Astrocyte (in vitro differentiated cells and primary cell): ENCODE measurements at places on chromosomes 16 and 17. TPM values are rescaled to one million over a fixed set of nuclear protein-coding genes. Genes with fewer than 3 reads are reported as not detected.

DNA sequence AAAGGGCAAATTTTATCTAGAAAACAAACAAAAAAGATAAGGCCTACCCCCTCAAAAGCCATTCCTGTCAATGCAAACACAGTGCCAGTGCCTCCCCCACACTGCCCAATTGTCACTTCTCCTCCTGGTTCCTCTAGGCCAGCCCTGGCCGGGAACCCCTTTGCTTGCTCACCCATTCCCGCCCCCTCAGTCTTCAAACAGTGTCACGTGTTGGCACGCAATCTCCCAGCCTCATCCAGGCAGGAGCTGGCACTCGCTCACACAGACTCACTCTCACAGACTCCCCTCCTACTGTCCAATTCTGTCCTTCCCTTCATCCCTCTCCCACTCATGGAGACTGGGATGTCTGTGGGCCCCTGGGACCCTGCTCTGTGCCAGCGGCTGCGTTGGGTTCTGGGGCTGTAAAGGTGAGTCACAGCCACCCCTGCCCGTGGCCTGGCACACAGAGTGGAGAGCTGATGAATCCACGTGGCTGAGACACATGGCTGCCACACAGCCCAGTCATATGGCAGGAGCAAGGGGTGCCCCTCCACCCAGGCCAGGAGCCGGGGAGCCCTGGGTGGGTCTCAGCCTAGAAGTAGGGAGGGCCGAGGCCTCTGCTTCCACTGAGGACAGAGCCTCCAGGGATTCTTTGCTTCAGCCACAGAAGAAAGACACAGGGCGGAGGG lies 54.8 kb downstream of the VAC14 start:
- H3K27ac ChIP-seq: peak overlapping the region; percentile 76
- no peak overlapping the region for H3K4me3 ChIP-seq
- peaks cover 59% of the 10 kb centered on the region for H3K4me1 ChIP-seq
- peaks cover 2% of the 10 kb centered on the region for H3K36me3 ChIP-seq

- peaks cover 5% of the 10 kb centered on the region for H3K27me3 ChIP-seq
- H3K27ac ChIP-seq: no peak overlapping the region
- no peaks in the 10 kb centered on the region for H3K36me3 ChIP-seq
- H3K4me1 ChIP-seq: no peaks in the 10 kb centered on the region
Observed at GRCh38 chr17:6061290-6061689, 8.9 kb upstream of the WSCD1 start.

DNA sequence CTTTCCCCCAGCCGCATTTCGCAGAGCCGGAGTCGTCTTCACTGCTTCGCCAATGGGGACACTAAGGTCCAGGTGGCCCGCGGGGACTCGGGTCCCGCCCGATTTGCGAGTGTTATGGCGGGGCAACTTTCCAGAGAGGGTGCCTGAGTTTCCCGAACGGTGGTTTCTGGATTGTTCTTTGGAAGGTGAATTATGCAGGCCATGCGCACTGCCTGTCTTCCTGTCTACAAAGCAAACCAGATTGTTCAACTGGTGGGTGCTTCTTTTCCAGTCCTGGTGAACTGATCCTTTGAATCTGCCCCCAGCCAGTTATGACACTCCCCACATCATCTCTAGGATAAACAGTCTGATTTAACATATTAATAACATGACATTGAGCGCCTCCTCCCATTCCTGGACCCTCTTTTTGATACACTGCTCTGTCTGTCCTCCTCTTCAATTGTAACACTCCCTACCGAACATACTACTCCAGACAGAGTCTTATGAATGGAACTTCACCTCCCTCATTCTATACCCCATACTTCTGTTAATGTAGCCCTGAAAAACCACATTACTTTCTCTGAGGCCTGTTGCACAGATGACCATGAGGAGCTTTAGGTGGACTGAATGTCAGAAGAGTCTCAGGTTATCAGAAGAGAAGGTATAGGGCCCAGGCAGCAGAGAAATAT lies 159.0 kb downstream of the RAB11FIP4 start:
- H3K4me1 ChIP-seq: peaks cover 6% of the 10 kb centered on the region
- no peak overlapping the region for H3K27ac ChIP-seq
- H3K4me3 ChIP-seq: peak overlapping the region; percentile 48
- no peaks in the 10 kb centered on the region for H3K36me3 ChIP-seq
- DNase-seq: no peak

- H3K4me1 ChIP-seq: peaks cover 8% of the 10 kb centered on the region
- H3K36me3 ChIP-seq: no peaks in the 10 kb centered on the region
Observed at GRCh38 chr16:17302214-17302613, 168.5 kb downstream of the XYLT1 start.

Gene ALDH3A1
- not detected in 2 replicates for total RNA-seq

DNA sequence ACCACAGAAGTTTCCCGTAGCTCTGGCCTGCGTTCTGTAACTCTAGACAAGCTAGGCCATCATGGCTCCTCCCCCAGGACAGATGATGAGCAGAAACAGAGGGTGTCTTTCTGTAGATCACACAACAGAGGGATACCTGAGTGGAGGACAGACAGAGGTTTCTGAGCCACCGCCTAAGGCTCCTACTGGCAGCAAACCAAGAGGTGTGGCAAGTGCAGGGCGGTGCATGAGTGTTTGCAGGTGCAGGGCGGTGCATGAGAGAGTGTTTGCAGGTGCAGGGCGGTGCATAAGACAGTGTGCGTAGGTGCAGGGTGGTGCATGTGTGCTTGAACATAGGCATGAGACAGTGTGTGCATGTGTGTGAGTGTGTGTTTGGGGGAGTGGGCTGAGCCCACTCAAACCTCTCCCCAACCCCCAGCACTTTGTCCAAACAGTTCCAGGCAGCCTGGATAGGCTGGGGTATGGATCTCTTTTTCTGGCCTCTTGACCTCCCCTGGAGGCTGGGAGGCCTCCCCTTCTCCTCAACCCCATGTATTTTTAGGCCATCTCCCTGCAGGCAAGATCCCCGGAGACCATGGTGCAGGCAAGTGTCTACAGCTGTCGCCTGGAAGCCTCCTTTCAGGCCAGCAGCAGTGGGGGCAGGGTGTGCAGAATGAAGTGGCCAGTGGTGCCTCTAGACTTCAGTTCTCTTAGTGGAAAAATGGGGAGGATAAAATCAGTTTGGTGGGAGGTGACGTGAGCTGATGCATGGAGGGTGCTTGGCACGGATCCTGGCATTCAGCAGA lies 53.4 kb upstream of the CBX4 start:
- no peaks in the 10 kb centered on the region for H3K36me3 ChIP-seq
- no peaks in the 10 kb centered on the region for H3K4me1 ChIP-seq
- no peak overlapping the region for H3K4me3 ChIP-seq
- no peak for DNase-seq
- no peak overlapping the region for H3K27ac ChIP-seq

Gene DCTN5
- 110 and 117 TPM in 2 replicates for total RNA-seq

- H3K27ac ChIP-seq: no peak overlapping the region
- no peaks in the 10 kb centered on the region for H3K36me3 ChIP-seq
- no peak overlapping the region for H3K4me3 ChIP-seq
- H3K4me1 ChIP-seq: peaks cover 18% of the 10 kb centered on the region
- H3K27me3 ChIP-seq: peaks cover 18% of the 10 kb centered on the region
Observed at GRCh38 chr17:58327363-58328194, 1.0 kb downstream of the TSPOAP1 start.

- peak overlapping the region; percentile 86 for H3K27ac ChIP-seq
- no peaks in the 10 kb centered on the region for H3K36me3 ChIP-seq
- peaks cover 26% of the 10 kb centered on the region for H3K4me1 ChIP-seq
- peak; percentile 91 for DNase-seq
Observed at GRCh38 chr17:78343187-78343542, 16.7 kb downstream of the SOCS3 start.

Gene PIMREG
- total RNA-seq: 1.1 and 2.6 TPM in 2 replicates

Gene GJC1
- total RNA-seq: 28.0 and 38.4 TPM in 2 replicates

- H3K4me1 ChIP-seq: no peaks in the 10 kb centered on the region
- no peaks in the 10 kb centered on the region for H3K27me3 ChIP-seq
- DNase-seq: no peak
Observed at GRCh38 chr16:14111713-14112538, 40.8 kb downstream of the MRTFB start.

Gene KRT40
- total RNA-seq: not detected in 2 replicates

DNA sequence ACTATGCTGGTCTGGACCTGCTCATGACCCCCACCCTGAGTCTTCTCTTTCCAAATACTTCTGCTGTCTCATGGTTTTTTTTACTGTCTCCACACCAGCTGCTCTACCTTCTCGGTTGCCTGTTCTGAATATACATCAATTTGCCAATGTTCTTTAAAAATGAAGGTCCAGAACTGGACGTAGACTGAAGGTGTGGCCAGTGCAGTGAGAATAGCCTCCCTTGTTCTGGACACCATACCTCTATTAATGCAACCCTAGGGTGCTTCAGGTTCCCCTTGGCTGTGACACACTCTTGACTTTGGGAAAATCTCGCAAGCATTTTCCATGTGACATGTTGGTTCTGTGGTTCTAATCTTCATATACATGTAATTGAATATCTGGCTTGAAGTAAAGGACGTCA lies 15.3 kb upstream of the IL21R start:
- no peak for DNase-seq
- no peak overlapping the region for H3K4me3 ChIP-seq
- H3K36me3 ChIP-seq: no peaks in the 10 kb centered on the region
- H3K27ac ChIP-seq: no peak overlapping the region
- H3K4me1 ChIP-seq: no peaks in the 10 kb centered on the region
- H3K27me3 ChIP-seq: peaks cover 14% of the 10 kb centered on the region

DNA sequence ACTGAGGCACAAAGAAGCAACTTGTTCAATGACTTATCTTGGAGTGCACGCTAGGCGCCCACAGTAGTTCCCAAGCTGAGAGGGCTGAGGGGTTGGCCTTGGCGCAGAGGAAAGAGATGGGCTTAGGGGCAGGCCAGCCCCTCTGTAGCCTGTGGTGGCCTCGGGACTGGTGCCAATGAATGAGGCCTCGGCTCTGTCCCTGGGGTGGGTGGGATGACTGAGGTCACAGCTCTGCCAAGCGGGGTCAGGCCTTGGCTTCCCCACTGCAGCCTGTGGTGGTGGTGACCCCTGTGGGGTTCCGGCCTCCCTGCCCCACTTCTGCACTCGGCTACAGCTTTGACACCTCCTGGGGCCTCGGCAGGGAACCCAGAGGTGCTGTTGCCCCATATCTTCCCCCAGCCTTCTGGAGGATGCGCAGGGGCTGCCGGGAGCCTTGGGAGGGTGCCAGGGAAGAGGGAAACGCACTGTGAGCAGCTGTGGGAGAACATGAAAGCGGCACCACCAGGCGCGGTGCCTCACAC lies 46.0 kb downstream of the BEAN1 start:
- H3K4me3 ChIP-seq: no peak overlapping the region
- H3K36me3 ChIP-seq: no peaks in the 10 kb centered on the region
- no peak for DNase-seq
- H3K27me3 ChIP-seq: peaks cover 7% of the 10 kb centered on the region

- H3K27ac ChIP-seq: no peak overlapping the region
- no peaks in the 10 kb centered on the region for H3K36me3 ChIP-seq
- H3K4me3 ChIP-seq: no peak overlapping the region
- no peak for DNase-seq
- H3K27me3 ChIP-seq: no peaks in the 10 kb centered on the region
Observed at GRCh38 chr17:10620823-10621222, 36.3 kb downstream of the MYH3 start.

- H3K4me1 ChIP-seq: no peaks in the 10 kb centered on the region
- no peaks in the 10 kb centered on the region for H3K27me3 ChIP-seq
Observed at GRCh38 chr16:56324406-56324805, 100.9 kb downstream of the AMFR start.

Gene MSLN
- total RNA-seq: not detected in 2 replicates

GRCh38 chr16:84565669-84566495 lies 52.0 kb downstream of the COTL1 start:
- DNase-seq: no peak
- peaks cover 20% of the 10 kb centered on the region for H3K36me3 ChIP-seq
- H3K27ac ChIP-seq: no peak overlapping the region
- no peak overlapping the region for H3K4me3 ChIP-seq
- no peaks in the 10 kb centered on the region for H3K4me1 ChIP-seq
- no peaks in the 10 kb centered on the region for H3K27me3 ChIP-seq

Gene FBXO39
- 0.93 and 1.2 TPM in 2 replicates for total RNA-seq

- H3K27ac ChIP-seq: no peak overlapping the region
- no peaks in the 10 kb centered on the region for H3K36me3 ChIP-seq
- H3K27me3 ChIP-seq: no peaks in the 10 kb centered on the region
Observed at GRCh38 chr17:27256225-27257030, 37.5 kb upstream of the WSB1 start.
